Mucosa of gallbladder (tissue), 1 donor: ENCODE measurements at places on chromosomes 16 and 17.
A peak's percentile ranks its signal among the peaks of the same experiment; 100 is the strongest.

DNA sequence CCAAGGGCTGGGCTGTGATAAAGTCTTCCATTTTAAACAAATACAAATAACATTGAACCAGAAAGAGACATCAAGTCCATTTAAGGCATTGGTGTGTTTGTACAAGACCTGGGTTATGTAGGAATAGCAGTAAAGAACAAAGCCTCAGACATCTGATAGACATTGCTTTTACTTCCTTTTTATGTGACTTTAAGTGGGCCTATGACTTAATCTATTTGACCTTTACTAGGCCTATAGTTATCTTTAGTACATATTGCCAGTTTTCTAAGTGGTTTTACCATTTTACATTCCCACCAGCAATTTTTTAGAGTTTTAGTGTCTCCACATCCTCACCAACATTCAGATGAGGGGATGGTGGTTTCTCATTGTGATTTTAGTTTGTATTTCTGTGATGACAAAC lies 298.8 kb downstream of the ZFHX3 start:
- no peak for DNase-seq

DNA sequence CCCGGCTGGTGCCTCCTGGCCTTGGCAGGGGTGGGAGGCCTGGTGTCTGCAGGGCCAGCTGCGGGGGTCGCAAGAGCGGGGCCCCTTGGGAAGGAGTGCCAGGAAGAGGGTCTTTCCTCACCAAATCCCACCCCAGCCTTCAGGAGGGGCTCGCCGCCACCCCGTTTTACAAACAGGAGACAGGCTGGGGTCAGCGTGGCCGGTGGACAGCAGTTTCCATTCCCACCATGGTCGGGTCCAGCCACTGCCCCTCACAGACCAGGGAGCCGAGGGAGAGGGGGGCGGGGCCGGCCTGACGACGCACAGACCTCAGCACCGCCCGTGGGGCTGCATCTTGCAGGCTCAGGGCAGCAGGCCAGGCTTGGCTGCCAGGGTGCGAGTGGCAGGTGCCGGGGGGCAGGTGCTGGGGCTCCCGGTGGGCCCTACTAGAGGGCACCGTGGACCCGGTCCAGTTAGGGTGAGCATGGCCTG lies 7.6 kb downstream of the CBFA2T3 start:
- DNase-seq, result no peak

DNA sequence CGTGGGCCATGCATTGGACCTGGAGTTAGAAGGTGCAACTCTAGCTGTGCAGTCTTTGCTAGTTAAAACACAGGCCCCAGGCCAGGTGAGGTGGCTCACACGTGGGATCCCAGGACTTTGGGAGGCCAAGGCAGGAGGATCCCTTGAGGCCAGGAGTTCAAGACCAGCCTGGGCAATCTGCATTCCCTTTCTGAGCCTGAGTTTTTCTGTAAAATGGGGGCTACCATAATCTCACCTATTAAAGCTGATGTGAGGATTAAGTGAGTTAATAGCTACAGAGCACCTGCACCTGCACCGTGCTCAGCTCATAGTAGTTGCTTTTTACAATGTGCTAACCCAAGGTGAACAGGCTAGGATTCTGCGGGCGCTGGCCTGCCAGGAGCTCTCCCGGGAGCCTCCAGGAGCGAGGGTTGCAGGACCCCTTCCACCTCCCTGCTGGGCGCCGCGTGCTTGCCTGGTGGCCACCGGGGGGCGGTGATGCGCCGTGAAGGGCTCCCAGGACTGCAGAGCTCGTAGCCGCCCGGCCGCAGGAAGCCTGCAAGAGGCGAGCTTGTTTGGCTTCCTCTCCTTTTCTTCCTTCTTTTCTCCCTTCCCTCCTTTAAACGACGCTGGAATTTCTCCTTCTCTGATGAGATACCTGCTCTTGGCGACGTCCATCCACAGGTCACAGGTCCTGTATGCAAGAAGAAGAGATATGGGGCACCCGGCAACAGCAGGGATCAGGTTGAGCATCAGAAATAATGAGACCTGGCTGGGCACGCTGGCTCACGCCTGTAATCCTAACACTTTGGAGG lies 51.3 kb downstream of the ZFP90 start:
- DNase-seq, result peak; percentile 46

DNA sequence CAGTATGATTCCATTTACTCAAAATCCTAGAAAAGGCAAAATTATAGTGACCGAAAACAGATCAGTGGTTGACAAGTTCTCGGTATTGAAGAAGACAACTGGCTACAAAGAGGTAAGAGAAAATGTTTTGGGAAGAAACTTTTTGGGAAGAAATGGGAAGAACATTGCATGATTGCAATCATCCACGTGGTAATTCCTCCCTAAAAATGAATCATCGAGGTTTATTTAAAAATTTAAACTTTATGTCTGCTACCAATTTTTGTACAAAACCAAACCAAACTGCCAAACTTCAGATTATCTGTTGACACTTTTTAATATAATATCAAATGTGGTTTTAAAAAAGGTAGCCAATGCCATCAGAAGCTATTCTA lies 8.1 kb downstream of the SMURF2 start:
- no peak for DNase-seq

DNA sequence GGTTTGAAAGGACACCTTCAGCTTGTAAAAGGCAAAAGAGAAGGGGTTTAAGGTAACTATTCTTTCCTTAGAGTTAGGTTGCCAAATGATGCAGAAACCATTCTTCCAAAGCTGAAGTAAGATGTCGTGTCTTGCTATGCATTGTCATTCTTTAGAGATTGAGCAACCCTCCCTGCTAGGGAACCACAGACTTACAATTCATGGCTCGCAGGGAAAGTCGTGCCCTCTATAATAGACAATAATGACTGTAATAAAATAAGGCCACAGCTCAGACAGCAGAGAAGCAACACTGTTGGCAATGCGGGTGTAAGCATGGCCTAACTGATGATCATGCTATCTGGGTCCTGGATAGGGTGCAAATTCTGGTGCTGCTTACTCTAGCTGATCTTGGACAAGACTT lies 129.6 kb upstream of the CDH13 start:
- DNase-seq, result no peak

- no peak for DNase-seq
Measured at GRCh38 chr16:81163671-81164070, 67.5 kb upstream of the GCSH start.

- no peak for DNase-seq
Measured at GRCh38 chr17:66835476-66835875, 559 bp downstream of the CACNG5 start.

DNA sequence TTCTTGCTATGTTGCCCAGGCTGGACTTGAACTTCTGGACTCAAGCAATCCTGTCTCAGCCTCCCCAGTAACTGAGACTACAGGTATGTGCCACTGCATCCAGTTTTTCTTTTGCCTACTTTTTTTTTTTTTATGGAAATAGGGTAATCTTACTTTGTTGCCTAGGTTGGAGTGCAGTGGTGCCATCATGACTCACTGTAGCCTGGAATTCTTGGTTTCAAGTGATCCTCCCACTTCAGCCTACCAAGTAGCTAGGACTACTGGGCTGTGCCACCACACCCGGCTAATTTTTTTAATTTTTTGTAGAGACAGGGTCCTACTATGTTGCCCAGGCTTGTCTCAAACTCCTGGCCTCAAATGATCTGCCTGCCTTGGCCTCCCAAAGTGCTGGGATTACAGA lies 10.0 kb downstream of the LRRC36 start:
- DNase-seq, result no peak
